ENCODE measurements at places on chromosomes 3 and 15.

GRCh38 chr3:151976211-151977050 is 103.0 kb downstream of the SUCNR1 start:
- no peak for DNase-seq

DNA sequence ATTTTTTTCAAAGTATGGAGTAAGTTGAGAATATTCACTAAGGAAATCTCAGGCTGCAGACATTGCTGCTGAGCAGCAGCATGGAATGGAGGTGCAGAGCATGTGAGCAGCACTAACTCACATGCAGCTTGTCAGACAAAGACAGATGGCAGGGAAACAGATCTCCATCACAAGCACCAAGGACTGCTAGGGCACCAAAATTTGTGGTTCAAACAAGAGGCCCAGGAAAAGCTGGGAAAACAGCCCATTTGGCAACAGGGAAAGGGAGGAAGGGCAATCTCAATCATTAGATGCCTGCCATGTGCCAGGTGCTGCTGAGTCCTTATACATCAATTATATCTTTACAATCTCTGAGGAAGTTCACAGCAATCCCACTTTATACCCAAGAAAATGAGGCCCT is 47.2 kb upstream of the EIF1B start:
- DNase-seq: no peak

GRCh38 chr3:118557513-118557912 is 477.1 kb downstream of the IGSF11 start:
- no peak for DNase-seq

DNA sequence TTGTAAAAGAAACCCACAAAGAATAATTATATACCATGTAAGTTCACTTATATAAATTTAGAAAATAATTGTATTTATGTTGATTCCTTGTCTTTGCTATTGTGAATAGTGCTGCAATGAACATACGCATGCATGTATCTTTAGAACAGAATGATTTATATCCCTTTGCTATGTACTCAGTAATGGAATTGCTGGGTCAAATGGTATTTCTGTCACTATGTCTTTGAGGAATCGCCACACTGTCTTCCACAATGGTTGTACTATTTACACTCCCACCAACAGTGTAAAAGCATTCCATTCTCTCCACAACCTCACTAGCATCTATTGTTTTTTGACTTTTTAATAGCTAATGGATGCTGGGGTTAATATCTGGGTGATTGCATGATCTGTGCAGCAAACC is 149.4 kb upstream of the CNTN3 start:
- no peak for DNase-seq

DNA sequence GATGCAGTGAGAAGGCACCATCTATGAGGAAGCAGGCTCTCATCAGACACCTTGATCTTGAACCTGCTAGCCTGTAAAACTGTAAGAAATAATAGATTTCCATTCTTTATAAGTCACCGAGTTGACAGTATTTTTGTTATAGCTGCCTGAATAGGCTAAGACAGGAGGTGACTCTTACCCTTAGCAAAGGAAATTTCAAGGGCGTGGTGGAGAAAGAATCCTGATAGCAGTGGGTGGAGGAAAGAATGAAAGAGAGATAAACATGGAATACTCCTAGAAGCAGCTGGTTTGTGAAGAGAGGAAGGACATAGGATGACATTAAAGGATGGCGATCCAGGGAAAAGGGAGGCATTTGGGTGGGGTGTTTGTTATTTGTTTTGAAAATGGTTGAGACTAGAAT is 41.4 kb downstream of the SIDT1 start:
- DNase-seq: no peak

DNA sequence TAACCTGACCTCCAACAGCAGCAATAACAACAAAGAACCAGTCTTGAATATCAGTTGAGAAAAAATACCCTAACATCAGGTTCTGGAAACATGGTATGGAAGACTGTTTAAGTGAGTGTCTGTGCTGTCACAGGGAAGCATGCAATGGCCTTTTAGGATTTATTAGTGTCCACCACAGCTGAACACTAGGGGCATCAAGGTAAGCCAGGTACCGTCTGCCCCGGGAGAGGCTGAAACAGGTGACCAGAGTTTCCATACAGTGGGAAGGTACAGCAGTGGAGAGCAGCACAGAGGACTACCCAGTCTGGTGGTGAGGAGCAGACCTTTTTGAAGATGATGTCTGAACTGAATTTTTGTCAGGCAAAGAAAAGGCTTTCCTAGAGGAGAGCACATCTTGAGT is 18.4 kb downstream of the ZDHHC23 start:
- no peak for DNase-seq

GRCh38 chr3:87336761-87337160 is 60.4 kb upstream of the POU1F1 start:
- DNase-seq: no peak

DNA sequence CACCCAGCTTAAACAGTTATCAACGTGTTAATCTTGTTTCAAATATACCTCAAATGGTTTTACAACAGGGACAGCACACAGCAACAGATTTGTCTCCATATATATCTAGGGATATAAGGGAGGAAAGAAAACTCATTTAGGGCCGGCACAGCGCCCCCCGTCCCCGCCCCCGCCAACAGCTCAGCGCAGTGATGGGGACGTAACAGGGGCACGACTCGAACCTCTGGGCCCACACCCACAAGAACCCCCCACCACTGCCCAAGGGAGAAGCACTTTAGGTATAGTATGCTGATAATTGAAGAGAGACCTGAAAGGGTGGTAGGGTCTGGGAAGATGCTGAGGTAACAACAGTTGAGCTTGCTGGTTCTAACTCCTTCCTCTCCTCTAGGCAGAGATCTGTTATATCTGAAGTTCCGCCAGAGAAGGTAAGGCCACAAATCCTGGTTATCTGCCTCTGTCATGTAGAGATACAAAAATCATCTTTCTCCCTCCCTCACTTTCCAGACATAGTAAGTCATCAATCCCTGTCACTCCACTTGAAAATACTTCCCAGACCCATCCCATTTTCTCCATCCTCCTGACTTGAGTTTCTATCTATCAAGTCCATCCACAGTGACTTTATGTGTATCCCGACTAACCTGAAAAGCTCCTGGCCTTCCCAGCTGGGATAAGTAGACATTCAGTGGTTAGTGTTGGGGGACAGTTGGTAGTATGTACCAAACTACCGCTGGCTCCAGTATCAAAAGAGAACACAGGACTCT is 126.9 kb downstream of the PDZRN3 start:
- DNase-seq: no peak

DNA sequence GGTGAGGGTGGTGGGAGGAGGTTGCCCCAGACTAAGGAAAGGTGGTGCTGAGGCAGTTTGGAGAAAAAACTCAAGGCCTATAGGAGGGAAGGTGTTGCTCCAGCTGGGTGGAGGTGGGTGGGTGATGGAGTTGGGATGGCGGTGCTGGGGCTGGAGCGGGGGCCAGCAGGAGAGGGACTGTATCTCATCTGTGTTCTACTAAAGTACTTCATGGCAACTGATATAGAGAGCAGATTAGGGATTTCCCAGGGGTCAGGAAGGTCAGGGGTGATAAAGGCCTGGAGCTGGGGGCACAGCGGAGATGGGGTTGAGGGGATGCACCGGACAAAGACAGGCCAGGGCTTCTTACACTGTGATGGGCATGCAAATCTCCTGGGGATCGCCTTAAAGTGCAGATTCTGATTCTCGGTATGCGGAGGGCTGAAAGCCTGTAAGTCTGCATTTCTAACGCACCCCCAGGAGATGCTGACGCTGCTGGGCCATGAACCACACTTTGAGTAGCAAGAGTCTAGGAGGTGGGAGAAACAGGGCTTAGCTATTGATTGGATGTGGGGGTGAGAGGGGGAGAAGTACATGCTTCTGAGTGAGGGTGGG is 4.2 kb downstream of the KLHL40 start:
- DNase-seq: no peak

- DNase-seq: peak; percentile 62
Measured at GRCh38 chr3:37993820-37994638, 3.4 kb downstream of the VILL start.

DNA sequence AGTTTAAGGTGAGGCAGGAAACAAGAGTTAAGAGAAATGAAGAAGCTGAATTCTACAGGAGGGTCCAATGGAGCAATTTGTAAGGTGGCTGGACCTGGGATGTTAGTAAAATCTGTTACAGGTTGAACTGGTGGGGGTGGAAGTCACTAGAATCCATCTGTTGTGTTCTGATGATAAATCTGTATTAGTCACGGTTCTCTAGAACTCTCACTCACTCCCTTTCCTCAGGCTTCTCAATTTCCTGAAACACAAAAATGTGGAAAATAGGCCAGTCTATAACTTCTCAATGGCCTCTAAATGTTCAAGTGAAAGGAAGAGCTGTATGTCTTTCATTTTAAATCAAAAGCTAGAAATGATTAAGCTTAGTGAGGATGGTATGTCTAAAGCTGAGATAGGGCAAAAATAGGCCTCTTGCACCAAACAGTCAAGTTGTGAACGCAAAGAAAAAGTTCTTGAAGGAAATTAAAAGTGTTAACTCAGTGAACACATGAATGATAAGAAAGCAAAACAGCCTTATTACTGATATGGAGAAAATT is 180.2 kb upstream of the CBLB start:
- no peak for DNase-seq

DNA sequence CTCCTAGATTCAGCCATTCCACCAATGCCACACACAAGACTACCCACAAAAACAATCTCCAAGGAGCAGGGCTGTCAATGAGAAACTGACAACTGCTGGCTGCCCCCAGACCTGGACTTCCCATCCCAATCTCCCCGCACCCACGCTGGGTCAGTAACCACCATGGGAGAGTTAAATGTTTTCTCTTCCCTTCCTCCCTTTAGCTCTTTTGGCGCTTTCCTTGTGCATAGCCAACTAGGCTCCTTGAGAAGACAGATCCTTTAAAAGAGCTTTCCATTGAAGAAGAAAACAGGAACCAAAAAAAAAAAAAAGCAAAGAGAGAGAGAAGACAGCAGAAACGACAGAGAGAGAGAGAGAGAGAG is 8.3 kb downstream of the BCL6 start:
- DNase-seq: no peak

GRCh38 chr3:23800731-23801130 is 5.0 kb upstream of the UBE2E1 start:
- DNase-seq: no peak

DNA sequence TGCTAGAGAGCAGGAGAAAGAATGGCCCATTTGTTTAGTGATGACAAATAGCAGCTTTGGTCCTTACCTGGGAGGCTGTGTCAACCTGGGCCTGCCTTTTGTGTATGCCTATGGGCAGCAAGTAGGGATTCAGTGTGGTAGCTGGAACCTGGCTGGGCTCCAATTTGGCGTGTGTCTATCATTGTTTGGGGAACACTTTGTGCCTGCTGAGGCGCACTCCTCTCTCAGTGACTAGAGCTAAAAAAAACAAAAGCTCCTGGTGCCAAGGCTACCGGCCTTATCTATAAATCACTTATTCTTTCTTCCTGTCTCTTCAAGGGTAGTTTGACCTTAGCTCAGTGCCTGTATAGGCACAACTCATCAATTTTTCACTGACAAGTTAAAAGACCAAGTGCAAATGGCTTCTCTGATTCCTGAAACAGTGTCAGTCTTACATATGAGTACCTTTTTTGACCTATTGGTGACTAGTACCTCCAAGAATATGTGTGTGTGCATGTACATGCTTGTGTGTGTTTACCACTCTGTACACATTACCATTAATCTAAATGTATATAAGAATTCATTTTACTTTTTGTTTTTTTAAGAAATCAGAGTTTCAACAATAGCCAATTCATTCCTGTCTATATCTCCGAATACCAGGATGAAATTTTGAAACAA is 54.6 kb downstream of the GMNC start:
- DNase-seq: no peak

- DNase-seq: no peak
Measured at GRCh38 chr3:76383781-76384180, 598.4 kb upstream of the ZNF717 start.
